ENCODE measurements at places on chromosomes 2 and 18.

DNA sequence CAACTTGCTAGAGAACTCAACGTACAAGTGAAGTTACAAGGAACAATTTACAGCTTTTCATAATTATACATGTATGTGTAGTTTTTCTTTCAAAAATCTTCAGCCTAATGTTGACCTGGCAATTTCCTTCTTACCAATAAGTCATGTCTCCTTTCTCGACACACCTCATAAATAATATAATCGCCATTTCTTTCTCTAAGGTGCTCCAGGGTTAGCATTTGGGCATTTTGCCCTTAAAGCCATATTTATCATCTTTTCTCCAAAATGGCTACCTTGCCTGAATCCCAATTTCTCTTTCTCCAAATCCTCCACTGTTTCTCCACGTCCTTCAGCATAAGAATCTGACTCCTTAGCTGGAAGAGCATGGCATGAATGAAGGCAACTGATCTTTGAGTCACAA is 50.3 kb upstream of the RAB27B start:
- DNase-seq: no peak

DNA sequence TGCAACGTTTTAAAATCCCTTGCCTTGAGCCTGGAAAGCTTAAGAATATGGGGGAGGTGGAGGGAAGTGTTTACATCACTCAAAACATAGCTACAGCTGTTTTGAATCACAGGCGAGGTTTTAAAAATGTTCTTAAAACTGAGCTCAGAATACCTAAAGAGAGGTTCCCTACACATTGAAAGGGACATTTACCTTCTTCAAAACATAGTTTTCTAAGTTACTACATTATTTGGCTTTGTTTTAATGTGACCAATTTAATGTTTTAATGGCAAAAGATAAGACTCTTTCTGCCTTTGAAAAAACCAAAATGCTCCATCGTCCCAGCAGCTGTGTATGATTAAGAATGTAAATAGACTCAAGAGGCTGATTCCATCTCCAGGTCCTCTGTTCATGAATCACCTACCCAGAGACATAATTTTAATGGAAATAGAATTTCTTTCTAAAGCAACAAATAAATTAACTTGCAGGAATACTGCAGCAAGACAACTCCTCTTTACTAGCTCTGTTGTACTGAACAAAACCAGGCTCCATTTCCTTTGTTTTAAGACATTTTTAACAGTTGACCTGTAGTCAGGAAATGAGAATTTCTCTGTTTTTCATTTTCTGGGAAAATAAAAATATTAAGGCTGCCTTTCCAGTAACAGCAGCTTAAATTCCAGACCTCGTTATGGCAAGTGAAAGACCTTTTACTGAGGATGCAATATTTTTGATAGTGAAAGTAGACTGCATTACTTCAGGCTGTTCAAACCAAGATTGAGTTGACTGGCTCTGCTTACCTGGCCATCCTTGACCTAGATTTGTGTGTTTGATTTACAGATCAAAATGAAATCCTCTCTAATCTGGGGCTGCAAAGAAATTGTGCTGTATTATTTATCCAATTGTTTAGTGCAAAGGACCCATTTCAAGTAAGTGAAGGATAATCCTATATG is 33.7 kb upstream of the WDR75 start:
- DNase-seq: no peak

DNA sequence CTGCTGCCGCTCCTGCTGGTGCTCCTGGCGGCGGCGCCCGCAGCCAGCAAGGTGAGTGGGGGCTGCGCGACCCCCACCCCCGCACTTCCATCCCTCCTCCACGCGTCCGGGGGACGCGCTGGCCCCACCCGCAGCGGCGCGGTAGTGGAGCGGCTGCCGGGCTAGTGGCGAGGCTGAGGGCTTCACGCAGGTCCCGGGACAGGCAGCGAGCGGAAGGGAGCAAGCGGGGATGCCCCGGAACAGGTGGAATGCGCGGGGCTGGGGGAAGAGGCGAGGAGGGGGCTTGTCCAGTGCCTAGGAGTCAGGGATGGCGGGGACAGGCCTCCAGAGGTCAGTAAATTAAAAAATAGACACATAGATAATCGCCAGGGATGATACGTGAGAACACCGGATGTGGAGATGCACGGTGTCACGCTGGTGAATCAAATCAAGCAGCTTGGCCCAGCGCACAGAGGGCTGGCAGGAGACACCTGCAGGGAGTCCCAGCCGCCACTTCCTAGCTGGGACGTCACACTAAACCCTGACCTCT is 403 bp downstream of the COL4A3 start:
- no peak for DNase-seq

GRCh38 chr2:23422089-23423061 is 37.4 kb downstream of the KLHL29 start:
- no peak for DNase-seq

DNA sequence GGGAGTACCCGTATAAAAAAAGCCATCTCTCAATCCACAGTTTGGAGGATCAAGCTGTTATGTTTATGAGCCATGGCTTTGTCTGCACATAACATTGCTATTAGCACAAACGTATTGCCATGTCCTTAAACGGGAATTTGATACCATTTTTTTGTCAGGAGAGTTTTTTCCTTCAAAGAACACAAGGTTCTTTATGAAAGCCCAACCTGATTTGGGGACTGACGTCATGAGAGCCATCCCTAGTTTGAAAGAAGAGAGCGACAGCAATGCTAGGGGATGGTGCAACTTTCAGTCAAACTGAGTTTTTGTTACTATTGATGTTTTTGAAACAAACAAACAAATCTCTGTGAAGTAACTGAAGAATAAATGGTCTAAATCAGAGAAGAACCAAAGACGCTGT is 376.6 kb downstream of the EIPR1 start:
- DNase-seq: no peak
